ENCODE measurements at places on chromosomes 3 and 15. TPM values are rescaled to one million over a fixed set of nuclear protein-coding genes. Genes with fewer than 3 reads are reported as not detected.

DNA sequence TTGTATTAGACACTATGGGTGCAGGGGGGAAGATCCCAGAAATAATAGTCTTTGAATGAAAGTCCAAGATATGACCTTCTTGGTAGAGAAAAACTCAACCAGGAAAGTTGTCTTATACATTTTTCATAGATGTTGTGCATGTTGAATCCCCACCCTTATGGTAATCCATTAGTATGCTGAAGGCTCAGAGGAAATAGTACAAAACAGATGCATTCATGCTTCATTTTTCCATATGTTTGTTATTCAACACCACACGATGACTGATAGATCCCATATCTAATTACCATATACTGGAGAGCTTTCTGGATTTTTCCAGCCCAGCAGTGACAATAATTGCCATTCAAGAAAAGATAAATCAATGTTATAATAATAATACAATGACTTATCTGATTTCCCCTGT lies 487.4 kb downstream of the FGF12 start:
- H3K36me3 ChIP-seq: no peaks in the 10 kb centered on the region
- no peak overlapping the region for H3K4me3 ChIP-seq
- no peak overlapping the region for H3K27ac ChIP-seq
- no peak for DNase-seq
- no peaks in the 10 kb centered on the region for H3K4me1 ChIP-seq
- no peaks in the 10 kb centered on the region for H3K27me3 ChIP-seq

The TF gene
- 1.3 TPM for total RNA-seq

- H3K4me3 ChIP-seq: no peak overlapping the region
- no peaks in the 10 kb centered on the region for H3K27me3 ChIP-seq
- H3K27ac ChIP-seq: no peak overlapping the region
- DNase-seq: no peak
- H3K36me3 ChIP-seq: no peaks in the 10 kb centered on the region
- no peaks in the 10 kb centered on the region for H3K4me1 ChIP-seq
These were observed 32.0 kb downstream of the MAP4 start for GRCh38 chr3:47984075-47984728.

GRCh38 chr3:98013411-98014267 lies 21.5 kb downstream of the GABRR3 start:
- no peak for DNase-seq
- no peaks in the 10 kb centered on the region for H3K27me3 ChIP-seq
- H3K36me3 ChIP-seq: no peaks in the 10 kb centered on the region
- H3K27ac ChIP-seq: no peak overlapping the region

DNA sequence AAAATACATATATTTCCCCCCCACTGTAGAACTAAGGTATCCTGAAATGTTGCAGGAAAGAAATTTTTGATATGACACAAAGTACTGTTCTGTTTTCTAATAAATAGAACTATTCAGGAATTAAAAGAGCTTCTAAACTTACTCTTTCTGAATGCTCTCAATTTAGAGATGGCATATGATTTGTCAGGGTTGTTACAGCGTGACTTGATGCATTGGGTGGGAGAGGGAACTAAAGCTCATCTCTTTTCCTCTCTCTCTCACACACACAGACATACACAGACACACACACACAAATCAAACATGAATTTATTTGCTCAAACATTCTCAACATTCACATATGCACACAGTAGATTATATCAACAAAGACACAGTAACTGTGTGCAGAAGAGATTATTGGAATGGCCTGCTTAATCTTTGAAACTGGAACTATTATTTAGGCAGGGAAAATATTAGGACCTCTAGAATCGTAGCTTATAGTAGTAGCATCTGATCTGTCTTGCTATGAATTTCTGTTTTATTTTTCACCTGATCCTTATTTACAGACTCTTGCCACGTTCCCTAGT lies 807.4 kb upstream of the GBE1 start:
- no peak overlapping the region for H3K4me3 ChIP-seq
- H3K4me1 ChIP-seq: no peaks in the 10 kb centered on the region
- no peak for DNase-seq

DNA sequence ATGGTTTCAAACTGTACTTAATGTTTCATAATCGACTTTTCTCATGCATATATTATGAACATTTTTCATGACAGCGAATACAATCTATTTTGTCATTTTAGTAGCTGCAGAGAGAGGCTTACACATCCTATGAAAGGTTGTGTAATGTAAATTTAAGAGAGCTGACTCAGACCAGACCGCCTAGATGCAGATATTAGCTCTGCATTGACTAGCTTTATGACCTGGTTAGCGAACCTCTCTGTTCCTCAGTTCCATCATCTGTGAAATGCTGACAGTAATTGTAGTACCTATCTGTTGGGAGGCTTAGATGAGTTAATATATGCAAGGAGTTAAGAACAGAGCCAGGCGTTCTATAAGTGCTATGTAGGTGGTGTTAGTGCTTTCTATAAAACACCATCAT lies 116.2 kb upstream of the RASGRP1 start:
- no peaks in the 10 kb centered on the region for H3K36me3 ChIP-seq
- no peak overlapping the region for H3K4me3 ChIP-seq
- no peaks in the 10 kb centered on the region for H3K4me1 ChIP-seq
- H3K27ac ChIP-seq: no peak overlapping the region

The CELSR3 gene
- total RNA-seq: 1.2 TPM

The TNIK gene
- 35.3 TPM for total RNA-seq

The SEMA3F gene
- total RNA-seq: 65.6 TPM

The ROBO2 gene
- 27.1 TPM for total RNA-seq

The RASL12 gene
- 20.2 TPM for total RNA-seq

GRCh38 chr3:73461547-73461946 lies 163.2 kb downstream of the PDZRN3 start:
- H3K4me1 ChIP-seq: no peaks in the 10 kb centered on the region
- no peak for DNase-seq
- H3K27ac ChIP-seq: no peak overlapping the region
- H3K27me3 ChIP-seq: no peaks in the 10 kb centered on the region
- no peak overlapping the region for H3K4me3 ChIP-seq
- no peaks in the 10 kb centered on the region for H3K36me3 ChIP-seq

DNA sequence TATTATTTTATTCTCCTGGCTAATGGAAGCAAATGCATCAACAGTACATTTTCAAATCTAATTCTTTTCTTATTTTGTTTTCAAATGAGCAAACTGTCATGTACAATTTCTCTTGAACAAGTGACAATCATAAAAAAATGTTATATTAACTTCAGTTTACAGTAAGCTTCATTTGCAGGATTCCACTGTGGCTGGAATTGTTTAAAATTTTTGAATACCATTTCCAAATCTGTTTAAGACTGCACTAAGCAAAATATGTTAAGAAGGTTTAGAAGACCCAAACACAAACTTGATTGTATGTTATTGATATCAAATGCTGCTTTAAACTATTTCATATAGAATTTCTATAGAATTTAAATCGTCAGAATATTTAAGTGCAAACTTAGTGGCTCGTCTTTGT lies 92.8 kb downstream of the ZNF280D start:
- DNase-seq: no peak
- no peak overlapping the region for H3K4me3 ChIP-seq
- no peaks in the 10 kb centered on the region for H3K36me3 ChIP-seq
- H3K27ac ChIP-seq: no peak overlapping the region

The LSMEM2 gene
- not detected for total RNA-seq

DNA sequence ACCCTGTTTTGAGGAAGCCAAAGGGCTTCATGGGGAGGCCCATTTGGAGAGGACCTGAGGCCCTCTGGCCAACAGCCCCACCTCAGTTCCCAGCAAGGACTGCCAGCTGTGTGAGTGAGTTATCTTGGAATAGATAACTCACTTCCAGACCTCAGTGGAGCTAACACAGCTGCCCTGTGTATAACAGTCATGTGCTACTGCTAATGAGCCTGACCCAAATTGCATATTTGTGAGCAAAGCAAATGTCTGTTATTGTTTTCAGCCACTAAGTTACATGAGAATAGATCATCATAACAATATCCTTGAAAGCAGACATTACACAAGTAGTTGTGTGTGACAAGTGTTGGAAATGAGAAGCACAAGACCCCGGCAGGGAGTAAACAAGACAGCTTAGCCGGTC lies 355.8 kb downstream of the MCTP2 start:
- H3K27me3 ChIP-seq: no peaks in the 10 kb centered on the region
- no peak overlapping the region for H3K27ac ChIP-seq
- no peak for DNase-seq
- H3K36me3 ChIP-seq: no peaks in the 10 kb centered on the region
- H3K4me1 ChIP-seq: peaks cover 12% of the 10 kb centered on the region

DNA sequence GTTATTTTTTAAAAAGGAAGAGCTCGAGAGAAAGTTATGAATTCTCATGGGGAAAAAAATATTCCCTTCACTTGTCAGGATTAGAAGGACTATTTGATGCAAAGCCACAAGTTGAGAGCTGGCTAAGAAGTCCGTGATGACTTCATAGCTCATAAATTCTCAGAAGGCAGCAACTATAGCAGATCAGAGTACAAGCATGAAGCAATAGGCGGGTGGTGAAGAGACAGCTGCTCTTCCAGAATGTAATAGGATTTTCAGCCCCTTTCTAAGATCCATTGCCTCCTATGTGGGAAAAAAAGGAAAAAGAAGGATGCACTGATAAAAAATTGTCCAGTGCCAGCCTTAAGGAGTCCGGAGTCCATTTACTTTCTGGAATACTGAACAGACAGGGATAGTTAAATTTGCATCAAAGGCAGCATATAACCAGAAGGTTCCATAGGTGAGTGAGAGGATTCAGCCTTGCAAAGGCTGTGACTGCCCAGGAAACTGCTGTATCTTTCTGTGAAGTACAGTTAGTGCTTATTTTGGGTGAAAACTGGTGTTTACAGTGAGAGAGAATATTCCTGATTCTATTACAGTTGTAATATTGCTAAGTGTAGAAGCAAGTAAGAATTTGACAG lies 929.5 kb upstream of the ALCAM start:
- no peaks in the 10 kb centered on the region for H3K4me1 ChIP-seq
- no peak overlapping the region for H3K4me3 ChIP-seq
- no peaks in the 10 kb centered on the region for H3K27me3 ChIP-seq
- no peak overlapping the region for H3K27ac ChIP-seq
- DNase-seq: no peak

- H3K4me3 ChIP-seq: no peak overlapping the region
- peak overlapping the region; percentile 51 for H3K27ac ChIP-seq
- peak; percentile 61 for DNase-seq
- no peaks in the 10 kb centered on the region for H3K36me3 ChIP-seq
- H3K4me1 ChIP-seq: peaks cover 40% of the 10 kb centered on the region
- H3K27me3 ChIP-seq: no peaks in the 10 kb centered on the region
These were observed 131.9 kb upstream of the MEF2A start for GRCh38 chr15:99433757-99434450.

DNA sequence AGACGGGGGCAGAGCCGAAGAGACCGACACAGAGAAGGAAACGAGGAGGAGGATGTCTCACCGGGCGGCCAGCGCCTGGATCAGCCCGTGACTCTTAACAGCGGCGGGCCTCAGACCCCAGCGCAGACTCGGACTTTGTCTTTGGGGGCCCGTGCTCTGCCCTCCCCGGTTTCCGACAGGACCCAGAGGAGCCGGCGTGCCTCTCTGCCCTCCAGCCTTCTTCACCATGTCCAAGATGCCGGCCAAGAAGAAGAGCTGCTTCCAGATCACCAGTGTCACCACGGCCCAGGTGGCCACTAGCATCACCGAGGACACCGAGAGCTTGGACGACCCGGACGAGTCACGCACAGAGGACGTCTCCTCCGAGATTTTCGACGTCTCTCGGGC lies 1.0 kb downstream of the TSC22D2 start:
- peak overlapping the region; percentile 99 for H3K27ac ChIP-seq
- H3K4me1 ChIP-seq: peaks cover 5% of the 10 kb centered on the region
- no peaks in the 10 kb centered on the region for H3K27me3 ChIP-seq
- H3K4me3 ChIP-seq: peak overlapping the region; percentile 88

The CCR3 gene
- 0.43 TPM for total RNA-seq

The CNTN3 gene
- total RNA-seq: 1.6 TPM

The MORC1 gene
- total RNA-seq: not detected

The SCG3 gene
- total RNA-seq: 0.17 TPM

DNA sequence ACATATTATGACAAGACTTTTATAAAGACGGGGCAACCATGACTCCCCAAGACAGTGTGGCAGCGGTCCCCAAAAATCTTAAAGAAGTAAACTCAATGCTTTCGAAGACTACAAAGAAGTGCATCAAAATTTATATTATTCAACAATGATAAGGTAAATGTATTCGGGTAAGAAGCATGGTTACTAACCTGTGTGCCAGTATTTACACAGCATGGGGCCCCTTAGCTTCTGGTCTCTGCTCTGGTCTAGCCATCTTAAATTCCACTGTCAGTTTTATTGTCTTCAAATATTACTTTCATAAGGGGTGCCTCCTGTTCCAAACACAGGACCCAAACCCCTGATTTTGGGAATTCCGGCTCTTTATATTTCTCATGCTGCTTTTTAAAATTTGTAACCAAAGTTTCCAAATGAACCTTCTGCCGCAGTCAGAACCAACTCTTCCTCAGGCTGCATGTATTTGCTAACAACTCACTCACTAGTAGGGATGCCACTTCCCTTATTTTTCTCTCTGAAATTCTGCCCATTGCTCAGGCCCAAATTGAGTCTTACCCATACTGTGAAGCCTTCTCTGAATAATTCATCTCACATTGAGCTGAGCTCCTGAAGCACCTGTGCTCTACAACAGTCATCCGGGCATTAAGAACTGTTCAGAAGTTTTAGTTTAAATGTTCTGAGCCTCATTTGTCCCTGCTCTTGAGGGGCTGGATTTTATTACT lies 1.2 kb downstream of the TTC23 start:
- H3K4me3 ChIP-seq: peak overlapping the region; percentile 85
- H3K4me1 ChIP-seq: peaks cover 18% of the 10 kb centered on the region
- DNase-seq: no peak
- H3K27me3 ChIP-seq: no peaks in the 10 kb centered on the region
- H3K27ac ChIP-seq: no peak overlapping the region

The SHC4 gene
- total RNA-seq: 0.32 TPM

DNA sequence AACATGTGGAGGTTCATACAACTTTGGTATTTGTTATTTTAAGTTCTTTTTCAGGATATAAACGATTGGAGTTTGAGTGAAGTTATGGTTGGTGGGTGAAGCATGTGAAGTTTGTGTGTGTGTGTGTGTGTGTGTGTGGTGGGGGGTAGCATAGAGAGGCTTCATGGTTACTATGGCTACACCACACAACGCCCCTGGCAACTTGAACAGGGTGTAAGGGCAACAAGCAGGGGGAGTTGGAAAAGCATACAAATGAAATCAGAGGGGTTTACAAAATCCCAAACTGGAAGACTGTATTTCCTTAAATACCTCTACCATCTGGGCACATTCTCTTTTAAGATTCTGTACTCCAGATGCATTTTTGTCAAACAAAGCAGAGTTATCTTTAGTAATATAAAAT lies 207.5 kb downstream of the SV2B start:
- H3K27me3 ChIP-seq: peaks cover 20% of the 10 kb centered on the region
- peaks cover 6% of the 10 kb centered on the region for H3K4me1 ChIP-seq
- H3K36me3 ChIP-seq: no peaks in the 10 kb centered on the region
- no peak overlapping the region for H3K27ac ChIP-seq
- no peak overlapping the region for H3K4me3 ChIP-seq

DNA sequence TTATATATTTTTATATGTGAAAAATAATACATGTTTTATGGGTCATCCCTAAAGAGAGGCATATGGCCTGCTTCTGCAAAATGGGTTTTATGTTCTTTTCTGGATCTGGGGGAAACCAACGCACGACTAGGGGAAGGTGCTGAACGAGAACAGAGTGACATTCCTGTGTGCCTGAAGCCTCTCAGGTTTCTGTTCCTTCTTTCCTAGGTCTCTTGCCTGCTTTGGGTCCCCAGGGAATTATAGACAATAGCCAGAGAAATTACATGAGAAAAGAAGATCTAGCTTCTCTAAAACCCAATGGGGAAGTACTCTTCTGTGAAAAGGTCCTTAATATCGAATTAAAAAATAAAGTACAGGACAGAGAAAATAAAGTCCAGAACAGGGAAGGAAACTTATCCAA lies 66.5 kb downstream of the IGSF11 start:
- DNase-seq: no peak
- H3K27me3 ChIP-seq: no peaks in the 10 kb centered on the region
- H3K4me3 ChIP-seq: no peak overlapping the region
- no peaks in the 10 kb centered on the region for H3K4me1 ChIP-seq
